Kidney (tissue), 22 donors: ENCODE measurements at places on chromosomes 3 and 15.

DNA sequence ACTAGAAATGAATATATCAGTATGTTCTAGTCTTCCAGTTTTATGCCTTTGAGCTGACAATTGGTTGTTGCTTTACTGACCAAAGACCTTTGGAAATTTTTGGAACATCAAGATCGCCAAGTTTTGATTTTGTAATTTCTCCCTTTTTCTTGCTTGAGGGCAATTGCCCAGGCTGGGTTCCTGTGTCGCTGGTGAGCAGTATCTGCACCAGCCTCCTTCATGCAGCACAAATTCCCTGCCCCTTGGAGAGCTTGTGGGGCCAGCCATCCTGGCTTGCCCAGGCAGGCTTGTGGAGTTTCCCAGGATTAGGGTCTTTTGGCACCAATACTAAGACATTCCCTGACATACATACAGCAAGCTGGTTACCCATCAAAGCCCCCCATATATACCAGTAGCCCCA, 37.9 kb upstream of the HACD2 start:
- no peak for DNase-seq

- no peak for DNase-seq
Observed at GRCh38 chr3:150040097-150040496, 69.4 kb upstream of the PFN2 start.

DNA sequence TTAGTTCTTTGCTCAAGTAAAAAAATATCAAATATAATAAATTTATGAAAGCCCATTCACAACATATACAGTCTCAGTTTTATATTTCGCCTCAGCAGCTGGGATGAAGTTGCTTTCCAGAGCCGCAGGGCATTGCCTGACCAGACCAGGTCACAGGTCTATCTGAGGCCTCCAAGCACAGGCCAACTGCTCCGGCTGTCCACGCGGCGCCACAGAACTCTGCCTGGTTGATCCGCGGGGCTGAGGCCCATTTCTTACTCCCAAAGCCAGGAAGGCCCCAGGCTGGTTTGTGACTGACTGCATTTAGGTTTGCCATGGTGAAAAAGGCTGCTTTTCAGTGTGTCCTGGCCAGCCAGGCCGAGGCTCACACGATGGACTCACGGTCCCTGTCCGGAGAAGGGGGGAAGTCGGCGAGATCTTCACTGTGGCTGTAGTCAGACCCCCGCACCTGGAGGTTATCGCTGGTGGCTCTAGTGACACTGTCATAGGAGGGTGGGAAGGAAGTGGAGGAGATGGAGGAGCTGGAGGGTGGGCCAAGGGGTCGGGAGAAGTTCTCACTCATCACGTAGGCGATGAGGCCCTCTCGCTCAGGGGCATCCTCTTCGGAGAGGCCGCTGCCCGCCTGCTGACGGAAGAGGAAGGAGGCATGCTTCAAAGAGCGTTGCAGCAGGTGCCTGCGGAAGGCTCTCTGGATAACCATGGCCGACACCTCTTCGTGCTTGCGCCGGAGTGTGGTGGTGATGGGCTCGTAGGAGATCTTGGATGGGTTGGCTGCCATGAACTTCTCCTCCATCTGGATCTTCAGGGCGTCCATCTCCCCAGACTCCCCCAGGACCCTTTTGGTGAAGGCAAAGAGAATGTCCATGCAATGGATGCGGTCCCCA, 54.1 kb downstream of the EXOG start:
- DNase-seq, result no peak

DNA sequence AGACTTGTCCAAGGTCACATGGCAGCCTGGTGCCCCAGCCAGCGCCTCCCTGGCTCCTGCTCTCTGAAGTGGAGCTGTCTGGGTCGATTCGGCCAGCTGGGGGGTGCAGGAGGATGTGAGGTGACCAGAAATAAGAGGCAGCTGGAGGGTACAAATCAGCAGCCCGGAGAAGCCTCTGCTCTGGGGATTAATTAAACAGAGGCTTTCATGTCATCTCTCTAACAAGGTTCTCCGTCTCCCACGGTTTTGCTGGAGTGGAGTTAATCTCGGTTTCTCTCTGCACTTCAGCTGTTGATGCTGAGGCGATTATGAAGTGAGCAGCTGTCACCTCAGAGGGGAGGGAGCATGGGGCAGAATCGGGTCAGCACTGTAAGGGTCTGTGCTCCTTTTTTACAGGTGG, 236.8 kb downstream of the TLE3 start:
- no peak for DNase-seq

GRCh38 chr3:9514306-9514705, 39.3 kb downstream of the LHFPL4 start:
- DNase-seq, result no peak

DNA sequence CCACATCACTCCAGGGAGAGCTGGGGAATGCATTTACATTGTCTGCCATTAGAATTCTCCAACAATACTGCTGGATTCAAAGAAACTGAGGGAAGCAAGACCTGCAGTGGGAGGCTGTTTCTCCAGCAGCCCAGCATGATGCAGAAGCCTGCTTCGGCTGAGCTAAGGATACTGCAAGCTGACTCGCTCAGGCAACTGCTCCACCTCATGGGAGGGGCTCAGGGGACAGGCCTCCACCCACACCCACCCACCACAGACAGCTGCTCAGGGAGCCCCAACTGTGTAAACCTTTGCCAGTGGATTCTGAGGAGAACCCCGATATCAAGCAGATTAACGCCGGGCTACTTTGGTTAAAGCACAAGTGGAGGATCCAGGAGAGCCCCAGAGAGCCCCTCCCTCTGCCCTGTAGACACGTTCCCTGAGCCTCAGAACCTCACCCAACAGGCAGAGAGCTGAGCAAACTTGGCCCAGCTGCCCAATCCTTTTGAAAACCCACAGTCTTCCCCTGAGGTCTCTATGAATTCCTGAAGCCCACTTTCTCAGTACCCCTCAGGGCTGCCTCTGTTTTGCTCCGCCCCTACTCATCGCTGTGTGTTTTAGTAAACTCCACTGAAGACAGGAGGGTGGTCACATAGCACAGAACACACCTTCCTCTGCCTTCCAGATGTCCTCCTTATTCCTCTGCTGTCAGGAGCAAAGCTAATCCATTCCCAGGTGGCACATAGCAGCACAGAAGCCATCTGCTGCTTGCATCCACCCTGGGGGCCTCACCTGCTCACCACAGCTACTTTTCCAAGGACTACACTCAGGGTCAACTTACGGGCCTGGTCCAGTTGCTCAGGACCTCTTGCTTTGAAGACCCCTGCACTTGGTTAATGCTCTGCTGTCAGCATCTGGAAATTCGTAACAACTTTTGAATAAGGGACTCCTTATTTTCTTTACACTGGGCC, 269.0 kb downstream of the ABHD5 start:
- DNase-seq, result no peak

GRCh38 chr3:66227915-66228314, 7.1 kb downstream of the SLC25A26 start:
- no peak for DNase-seq

- no peak for DNase-seq
Observed at GRCh38 chr3:66475386-66476020, 25.3 kb downstream of the LRIG1 start.

- no peak for DNase-seq
Observed at GRCh38 chr15:101425787-101426365, 63.6 kb downstream of the PCSK6 start.

DNA sequence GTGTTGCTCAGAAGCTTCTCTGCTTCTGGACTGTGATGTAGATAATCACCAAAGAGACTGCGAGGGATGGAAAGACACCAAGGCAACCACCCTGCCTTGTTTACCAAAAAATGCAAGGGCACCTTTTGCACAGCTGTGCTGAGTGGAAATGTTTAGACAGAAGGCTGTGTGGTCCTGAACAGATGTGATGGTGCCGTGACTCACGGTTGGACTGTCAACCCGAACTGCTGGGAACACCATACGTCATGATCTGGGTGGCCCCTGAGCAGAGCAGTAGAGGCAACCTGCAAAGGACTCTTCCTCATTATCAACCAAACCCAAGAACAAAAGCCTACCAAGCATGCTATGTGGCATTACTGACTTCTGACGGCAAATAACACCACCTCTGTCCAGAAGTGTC, 61.3 kb upstream of the LPP start:
- DNase-seq, result no peak

DNA sequence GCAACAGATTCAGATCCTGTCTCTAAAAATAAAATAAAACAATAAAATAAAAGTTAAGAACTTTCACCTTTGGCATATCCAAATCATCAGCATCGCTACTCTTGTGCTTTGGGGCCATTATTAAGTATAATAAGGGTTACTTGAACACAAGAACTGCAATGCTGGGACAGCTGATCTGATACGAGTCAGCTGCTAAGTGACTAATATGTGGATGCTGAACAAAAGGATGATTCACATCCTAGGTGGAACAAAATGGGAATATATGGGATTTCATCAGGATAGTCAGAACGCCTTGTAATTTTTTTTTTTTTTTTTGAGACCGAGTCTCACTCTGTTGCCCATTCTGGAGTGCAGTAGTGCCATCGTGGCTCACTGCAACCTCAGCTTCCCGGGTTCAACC, 29.7 kb downstream of the BUB1B start:
- no peak for DNase-seq

GRCh38 chr3:133209871-133210550, 171.8 kb downstream of the TMEM108 start:
- peak; percentile 34 for DNase-seq

DNA sequence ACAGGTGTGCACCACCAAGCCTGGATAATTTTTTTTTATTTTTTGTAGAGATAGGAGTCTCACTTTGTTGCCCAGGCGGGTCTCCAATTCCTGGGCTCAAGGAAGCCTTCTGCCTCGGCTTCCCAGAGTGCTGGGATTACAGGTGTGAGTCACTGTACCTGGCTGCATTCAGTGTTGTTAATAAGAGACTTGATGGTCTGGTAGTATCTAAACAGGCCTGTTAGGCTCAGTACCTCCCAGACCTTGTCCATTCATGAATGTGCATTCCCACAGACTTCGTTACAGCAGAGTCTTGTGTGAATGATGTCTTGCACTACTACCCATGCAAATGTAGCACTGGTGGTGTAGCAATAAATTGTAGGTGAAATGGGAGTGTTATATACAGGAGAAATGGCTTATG, 17.7 kb downstream of the CMTM8 start:
- no peak for DNase-seq

DNA sequence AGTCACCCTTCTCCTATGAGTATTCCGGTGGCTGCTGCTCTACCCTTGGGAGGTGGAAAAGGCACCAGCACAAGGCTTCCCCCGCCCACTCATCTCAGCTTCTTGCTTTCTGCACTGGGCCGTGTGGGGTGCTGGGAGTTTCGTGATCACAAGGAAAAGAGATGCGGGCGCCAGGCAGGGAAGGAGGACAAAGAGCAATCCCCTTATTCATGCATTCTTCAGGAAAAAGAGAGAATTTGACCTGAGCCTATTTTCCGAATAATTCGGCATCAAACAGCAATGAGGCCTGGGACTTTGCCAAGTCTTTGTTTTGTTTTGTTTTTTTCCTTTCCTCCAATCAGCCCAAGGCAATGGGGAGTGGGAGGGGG, 102.2 kb upstream of the LPP start:
- DNase-seq, result peak; percentile 81

- no peak for DNase-seq
Observed at GRCh38 chr3:100264242-100264641, 3.5 kb downstream of the TBC1D23 start.

- no peak for DNase-seq
Observed at GRCh38 chr3:172647823-172648222, 63.0 kb downstream of the NCEH1 start.

DNA sequence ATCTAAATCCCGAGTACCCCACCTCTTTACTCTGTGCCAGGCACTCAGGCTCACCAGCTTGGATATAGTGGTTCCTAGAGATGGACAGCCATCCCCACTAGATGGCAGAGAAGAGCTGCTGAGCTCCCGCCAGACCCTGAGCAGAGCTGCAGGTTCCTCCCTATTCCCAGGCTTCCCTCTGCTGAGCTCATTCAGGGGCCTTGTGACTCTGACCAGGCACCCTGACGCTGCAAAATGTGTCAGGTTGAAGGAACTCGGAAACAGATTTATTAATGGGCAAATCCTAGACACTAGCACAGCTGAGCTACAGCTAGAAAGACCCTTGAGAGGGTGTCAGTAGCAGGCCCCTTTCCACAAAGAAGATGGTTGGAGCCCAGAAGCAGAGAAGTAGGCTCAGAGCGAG, 38.2 kb upstream of the RHO start:
- peak; percentile 89 for DNase-seq

GRCh38 chr3:159763011-159763601, 225.5 kb upstream of the IL12A start:
- DNase-seq, result peak; percentile 86

DNA sequence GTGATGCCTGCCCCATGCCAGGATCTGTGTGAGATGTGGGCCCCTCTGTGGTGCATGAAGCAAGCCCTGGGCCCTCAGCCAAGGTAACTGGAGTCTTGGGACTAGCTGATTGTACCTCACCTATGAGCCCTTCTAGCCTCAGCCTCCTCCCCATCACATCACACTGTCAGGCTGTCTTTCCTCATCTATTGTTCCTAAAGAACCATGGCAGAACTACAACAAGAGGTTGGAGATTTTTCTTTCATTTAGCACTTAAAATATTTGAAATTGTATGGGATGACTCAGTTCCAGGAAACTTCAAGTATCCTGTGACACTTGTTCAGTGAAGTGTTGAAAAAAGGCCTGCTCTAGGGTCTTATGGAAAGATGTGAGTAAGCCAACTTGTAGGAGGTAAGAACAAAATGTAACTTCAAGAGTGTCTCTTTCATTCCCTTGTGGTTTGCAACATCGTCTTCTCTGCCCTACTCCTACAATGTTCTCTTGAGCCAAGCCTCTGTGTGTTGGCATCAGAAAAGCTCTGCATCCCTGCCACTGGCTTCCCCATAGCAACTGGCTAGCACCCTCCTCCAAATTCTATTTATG, 58.7 kb upstream of the TIPARP start:
- DNase-seq, result no peak

GRCh38 chr3:87873136-87873535, 185.7 kb downstream of the CGGBP1 start:
- DNase-seq, result no peak

DNA sequence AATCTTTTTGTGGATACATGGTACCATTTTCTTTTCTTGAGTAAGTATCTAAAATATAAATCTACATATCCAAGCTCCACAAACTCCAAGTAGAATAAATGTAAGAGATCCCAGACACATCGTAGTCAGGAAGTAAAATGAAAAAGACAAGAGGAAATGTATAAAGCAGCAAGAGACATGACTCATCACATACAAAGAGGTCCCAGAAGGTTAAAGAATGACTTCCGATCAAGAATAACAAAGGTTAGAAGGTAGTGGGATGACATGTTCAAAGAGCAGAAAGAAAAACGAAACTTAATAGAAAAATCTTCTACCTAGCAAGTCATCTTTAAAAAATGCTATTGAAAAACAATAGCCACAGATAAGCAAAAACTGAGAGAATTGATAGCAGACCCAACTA, 705.8 kb downstream of the NR2F2 start:
- no peak for DNase-seq
